Astrocyte of the cerebellum (primary cell): ENCODE measurements at places on chromosomes 16 and 17.

DNA sequence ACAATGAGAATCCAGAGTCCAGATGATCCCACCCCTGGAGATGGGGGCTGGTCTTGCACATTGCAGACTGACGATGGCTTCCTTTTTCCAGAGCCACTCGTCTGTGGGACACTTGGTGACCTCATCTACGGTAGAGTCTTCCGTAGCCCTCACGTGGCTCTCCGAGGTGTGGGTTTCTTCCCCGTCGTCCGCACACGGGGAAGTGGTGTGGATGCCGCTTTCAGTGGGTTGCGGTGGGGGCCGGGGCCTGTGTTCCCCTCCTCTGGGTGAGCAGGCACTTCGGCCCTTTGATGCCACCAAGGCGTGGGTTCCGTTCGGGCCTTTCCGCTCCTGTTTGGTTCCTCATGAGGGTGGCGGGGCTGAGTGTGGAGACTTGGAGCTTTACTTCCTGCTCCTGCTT lies 21.4 kb downstream of the BAIAP2 start:
- no peak for DNase-seq

DNA sequence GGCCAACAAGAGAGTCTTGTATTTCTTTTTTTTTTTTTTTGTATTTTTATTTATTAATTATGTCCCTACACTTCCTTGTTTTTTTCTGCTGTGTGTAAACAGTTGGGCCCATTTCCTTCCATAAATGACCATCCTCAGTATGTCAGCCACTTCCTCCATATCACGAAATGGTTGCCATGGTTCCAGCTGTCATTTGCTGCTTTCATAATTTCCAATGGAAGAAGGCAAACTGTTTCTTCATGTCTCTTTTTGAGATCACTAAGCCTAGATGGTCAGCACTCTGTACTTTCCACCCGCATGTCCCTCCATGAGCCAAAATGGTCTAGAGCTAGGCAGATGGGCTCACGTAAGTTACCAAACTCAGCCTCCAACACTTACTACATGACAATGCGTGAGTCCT lies 133.5 kb upstream of the FOXF1 start:
- no peak for DNase-seq

DNA sequence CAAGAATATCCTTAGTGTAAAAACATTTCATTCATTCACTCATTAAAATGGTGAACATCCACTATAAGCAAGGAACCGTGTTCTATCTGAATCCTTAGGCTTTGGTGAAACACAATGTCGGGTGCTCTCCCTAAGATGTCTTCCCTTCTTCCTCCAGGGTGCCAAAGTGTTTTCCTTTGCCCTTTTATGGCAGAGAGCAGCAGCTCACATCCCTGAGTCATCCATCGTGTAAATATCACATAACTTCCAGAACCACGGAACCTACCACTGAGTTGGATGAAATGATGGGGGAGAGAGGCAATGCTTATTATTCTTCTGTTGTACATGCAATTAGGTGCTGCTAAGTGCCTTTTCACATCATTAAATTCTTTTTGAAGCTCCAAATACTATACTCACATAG lies 50.2 kb downstream of the DNAH3 start:
- peak; percentile 59 for DNase-seq

- DNase-seq, result no peak
Measured at GRCh38 chr16:87851141-87851587, 18.1 kb downstream of the SLC7A5 start.

DNA sequence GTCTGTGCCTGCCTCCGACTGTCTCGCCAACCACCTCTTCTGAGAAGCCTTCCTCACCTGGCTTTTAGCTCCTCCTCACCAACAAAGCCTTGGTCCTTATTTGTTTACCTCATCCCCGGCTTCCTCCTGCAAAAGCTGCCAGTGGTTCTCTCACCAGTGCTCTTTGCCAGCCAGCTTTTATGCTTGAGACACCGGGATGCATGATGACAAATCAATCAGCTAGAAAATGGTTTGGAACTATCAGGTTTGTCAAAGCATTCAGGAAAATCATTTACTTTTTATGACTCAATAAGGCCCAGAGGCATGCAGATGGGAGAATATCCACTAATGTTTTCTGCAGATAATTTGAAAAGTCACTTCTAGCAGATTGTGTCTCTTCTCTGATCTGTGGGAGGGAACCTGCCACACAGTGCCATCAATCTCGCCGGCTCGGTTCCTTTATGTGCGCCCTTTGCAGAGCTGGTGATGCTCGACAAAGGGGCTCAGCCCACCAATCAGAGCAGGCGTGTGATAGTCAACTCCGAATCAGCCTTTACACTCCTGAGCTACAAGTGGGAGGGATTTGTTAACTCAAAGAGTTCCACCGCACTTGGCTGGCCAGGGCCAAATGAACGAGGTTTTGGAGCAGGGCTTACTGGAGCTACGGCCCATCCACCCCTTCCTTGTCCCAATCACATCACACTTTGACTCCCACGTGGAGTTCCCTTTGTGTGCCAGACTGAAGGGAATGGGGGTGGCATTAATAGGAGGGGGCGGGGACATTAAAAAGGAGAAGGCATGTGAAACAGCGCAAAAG lies 85.8 kb downstream of the MRC2 start:
- no peak for DNase-seq

DNA sequence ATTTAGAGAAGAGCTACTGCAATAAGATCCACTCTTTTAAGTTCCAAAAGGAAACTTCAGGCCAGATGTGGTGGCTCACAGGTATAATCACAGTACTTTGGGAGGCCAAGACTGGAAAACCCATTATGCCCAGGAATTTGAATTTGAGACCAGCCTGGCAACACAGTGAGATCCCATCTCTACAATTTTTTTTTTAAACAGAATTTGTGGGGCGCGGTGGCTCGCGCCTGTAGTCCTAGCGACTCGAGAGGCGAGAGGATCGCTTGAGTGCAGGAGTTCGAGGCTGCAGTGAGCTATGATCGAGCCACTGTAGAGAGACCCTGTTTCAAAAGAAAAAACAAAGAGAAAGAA lies 793 bp downstream of the COG7 start:
- DNase-seq, result no peak

- no peak for DNase-seq
Measured at GRCh38 chr17:68698746-68699145, 97.6 kb upstream of the FAM20A start.

- DNase-seq, result peak; percentile 85
Measured at GRCh38 chr16:85569615-85570212, 43.4 kb upstream of the GSE1 start.

DNA sequence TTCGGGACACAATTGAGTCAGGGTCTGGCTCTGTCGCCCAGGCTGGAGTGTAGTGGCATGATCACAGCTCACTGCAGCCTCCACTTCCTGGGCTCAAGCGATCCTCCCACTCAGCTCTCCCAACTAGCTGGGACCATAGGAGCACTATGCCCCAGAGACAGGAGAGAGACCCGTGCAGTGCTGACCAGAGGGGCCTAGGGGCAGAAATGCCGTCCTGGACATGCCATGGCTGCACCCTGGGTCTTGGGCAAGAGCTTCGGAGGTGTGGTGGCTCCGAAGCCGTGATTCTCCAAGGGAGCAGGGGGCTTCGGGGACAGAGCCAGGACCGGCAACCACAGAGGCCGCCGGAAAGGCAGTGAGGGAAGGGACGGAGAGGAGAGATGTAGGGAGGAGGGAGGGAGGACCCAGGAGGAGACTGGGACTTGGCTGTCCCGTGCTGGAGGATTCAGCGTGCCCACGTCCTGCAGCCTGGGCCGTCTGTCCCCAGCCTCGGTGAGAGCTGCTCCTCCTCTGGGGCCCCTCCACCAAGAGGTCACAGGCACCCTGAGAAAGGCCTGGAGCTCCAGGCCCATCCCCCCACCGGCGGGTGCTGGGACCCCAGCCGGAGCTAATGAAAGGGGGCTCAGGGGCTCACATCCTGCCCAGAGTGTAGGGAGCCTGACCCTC lies 21.9 kb downstream of the TPSD1 start:
- DNase-seq, result no peak

GRCh38 chr17:2804912-2805311 lies 8.7 kb downstream of the RAP1GAP2 start:
- DNase-seq, result no peak

DNA sequence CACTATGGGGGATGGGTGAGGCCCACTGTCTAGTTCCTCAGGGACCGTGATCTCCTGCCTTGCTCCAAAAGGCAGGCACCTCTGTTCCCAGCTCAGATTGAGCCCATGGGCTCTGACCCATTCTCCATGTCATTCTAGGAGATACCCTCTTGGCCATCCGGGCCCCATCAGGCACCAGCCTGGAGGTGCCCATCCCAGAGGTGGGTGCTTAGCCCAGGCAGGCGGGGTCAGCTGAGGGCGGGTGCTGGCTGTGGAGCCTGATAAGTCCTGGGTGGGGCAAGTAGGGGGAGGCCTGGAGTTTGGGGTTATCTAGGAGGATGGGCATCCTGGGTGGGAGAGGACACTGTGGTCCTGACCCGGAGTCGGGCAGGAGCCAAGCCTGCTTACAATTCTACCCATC lies 2.3 kb downstream of the E2F4 start:
- DNase-seq, result no peak

DNA sequence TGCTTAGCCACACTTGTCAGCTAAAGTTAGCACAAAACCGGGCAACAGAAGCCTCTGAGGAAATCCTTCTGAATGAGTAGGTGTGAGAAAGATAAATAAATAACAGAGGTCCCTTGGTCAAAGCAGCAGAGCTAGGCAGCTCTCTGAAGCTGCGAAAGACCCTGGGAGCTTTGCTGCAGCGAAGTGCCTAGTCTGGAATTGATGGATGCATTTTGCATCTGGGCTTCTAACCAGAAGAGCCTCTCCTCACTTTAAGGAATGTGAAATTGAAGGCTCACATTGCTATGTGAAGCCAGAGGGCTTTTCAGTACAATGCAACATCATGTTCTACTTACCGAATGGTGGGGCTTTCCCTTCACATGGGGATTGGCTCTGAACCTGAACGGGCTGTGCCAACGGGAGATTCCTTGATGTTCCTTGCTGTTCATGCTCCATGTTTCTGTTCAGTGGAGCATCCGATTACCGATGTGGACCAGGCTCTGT lies 274.6 kb downstream of the HS3ST3B1 start:
- no peak for DNase-seq

- no peak for DNase-seq
Measured at GRCh38 chr16:74667255-74667700, 601 bp upstream of the RFWD3 start.

DNA sequence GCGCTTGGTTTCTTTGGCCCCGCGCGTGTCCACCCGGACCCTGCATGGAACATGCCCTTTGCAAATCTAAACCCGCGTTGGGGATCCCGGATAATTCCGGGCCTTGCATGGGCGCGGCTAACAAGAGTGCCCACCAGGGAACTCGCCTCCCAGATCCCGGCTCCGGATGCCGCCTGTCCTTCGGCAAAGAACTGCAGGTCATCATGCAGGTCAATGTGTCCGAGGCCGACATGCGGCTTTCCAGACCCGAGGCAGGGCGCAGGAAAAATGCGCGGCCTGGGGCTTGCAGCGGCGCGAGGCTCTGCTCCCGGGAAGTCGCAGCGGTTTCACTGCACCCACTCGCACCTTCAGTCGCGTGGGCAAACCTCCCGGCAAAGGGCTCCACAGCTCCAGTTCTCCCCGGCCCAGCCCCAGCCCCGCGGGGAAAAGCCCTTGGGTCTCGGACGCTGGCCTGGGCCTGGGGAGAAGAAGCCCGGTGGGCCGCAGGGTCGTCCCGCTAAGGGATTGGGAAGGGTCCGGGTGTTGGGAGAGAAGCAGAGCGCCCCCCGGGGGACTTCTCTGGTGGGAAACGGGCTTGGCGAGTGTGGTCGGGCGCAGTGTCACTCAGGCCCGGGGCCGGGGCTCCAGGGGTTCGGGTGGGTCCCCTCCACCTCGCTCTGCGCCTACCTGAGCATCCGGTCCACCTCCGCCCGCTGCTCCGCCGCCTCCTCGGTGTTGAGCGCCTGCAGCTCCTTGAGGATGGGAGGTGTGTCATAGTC lies 805 bp downstream of the HNF1B start:
- no peak for DNase-seq

- no peak for DNase-seq
Measured at GRCh38 chr17:28367641-28368305, 2.3 kb downstream of the VTN start.

DNA sequence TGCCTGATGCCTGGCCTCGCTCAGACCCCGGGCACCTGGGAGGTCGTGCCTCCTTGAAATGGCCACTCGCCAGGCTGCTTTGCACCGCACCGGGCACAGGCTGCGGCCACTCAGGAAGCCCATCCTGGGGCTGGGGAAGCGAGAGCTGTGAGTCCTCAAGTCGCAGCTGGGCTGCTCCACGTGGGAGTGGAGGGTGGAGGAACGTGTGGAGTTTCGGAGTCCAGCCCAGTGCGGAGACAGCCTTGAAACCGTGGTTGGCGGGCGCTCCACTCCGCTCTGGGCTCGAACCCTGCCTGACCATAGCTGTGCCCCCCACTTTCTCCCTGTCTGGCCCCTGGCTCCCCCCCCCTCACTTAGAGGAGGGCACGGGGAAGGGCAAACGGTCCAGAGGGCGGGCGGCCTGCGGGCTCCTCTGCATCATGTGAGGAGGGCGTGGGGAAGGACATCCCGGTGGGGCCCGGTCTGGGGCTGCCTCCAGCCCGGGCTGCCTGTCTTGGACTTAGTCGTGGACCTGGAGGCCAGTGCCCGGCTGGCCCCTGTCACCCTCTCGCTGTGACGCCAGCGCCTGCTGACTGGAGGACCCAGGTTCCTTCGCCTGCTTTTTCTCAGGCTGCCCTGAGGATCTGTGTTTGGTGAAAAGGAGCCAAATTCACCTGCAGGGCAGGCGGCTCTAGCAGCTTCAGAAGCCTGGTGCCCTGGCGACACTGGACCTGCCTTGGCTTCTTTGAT lies 2.5 kb downstream of the UBE2I start:
- DNase-seq, result no peak

DNA sequence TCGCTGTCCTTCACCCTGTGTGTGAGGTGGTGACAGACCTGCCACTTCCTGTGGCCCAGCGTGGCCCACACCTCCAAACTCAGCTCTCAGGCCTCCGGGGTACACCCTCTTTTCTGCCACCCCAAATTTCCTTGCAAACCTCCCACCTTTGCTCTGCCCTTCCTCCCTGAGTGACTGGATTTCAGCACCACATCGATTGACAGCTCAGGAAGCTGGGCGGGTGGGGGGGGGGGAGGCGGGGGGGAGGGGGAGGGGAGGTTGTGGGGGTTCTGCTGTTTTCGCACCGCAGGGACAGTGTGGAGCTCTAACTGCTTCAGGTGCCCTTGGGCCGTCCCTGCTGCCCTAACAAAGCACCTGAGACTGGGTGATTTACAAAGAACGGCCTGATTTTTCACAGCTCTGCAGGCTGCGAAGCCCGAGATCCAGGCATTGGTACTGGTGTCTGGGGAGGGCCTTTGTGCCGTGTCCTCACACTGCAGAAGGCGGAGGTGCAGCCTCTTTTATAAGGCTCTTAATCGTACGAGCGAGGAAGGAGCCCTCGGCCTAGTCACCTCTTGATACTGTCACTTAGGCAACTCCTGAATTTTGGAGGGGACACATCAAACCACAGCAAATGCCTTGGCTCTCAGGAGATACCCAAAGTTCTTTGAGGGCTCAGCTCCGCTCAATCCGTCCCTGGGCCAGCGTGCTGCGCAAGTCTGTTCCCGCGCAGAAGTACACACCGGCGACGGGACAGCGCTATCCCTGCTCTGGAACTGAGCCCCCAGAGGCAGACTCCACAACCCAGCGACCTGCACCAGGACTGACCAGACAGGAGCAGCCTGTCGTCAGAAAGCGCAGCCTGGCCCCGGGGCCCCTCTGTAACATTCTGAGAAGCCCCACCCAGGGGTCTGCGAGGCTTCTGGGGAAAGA lies 3.6 kb downstream of the NDUFAF8 start:
- no peak for DNase-seq

GRCh38 chr17:57505841-57506773 lies 239.0 kb downstream of the CCDC182 start:
- no peak for DNase-seq

GRCh38 chr16:88533381-88533917 lies 36.8 kb upstream of the ZC3H18 start:
- DNase-seq, result no peak

GRCh38 chr17:73365906-73366623 lies 54.3 kb upstream of the CDC42EP4 start:
- no peak for DNase-seq
